ENCODE measurements at places on chromosomes 7 and 10.

DNA sequence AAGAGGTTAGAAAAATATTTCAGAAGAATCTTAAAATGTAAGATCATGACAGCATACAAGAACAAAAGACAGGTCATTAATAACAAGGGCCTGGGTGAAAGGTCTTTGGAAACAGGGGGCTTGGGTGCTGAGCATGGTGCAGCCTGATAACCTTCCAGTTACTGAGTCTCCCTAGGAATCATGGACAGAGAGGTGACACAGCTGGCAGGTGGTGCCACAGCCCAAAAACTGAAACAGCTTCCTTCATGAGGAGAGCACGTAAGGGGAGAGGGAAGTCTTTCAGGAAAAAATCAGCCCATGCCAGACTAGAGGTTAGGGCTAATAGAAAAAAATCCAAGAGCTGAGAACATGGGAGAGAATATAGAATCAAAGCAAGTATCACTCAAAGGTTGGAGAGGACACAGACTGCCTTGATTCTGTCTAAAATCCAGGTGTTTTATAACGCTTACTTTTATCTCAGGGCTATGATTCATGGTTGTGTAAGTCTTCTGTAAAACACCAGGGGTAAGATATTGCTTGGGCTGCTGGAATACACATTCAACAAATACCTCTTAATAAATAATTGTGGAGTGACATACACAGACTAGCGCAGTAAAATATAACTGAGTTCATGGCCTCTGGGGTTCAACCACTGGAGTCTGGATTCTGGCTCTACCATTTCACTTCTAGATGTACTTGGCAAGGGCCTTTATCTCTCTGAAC is 88.1 kb downstream of the SEMA3C start:
- no peak for DNase-seq

- no peak for DNase-seq
Measured at GRCh38 chr7:50914460-50914859, 131.8 kb upstream of the GRB10 start.

GRCh38 chr10:103767756-103768155 is 87.6 kb downstream of the SH3PXD2A start:
- DNase-seq = no peak

DNA sequence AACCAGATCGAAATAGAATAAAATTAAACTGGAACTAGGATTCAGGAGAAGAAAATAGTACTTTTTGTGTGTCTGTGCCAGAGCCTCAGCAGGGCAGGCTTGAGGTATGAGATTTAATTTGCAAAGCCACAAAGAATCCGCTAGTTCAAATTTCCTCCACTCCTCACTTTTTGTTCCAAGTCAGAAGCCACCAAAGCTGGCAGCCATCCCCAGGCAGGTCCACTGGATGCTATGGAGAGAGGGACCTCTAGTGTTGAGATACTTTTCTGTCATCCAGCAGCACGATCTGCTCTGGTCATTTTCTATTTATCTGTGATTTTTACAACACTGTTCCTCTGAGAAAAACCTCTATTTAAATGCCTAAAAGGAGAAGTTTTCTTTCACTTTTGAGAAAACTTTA is 147.9 kb upstream of the FRMD4A start:
- DNase-seq = no peak

- peak; percentile 19 for DNase-seq
Measured at GRCh38 chr10:31930023-31930751, 1.6 kb upstream of the ARHGAP12 start.

- DNase-seq = no peak
Measured at GRCh38 chr10:120382360-120382759, 74.7 kb upstream of the PLPP4 start.

DNA sequence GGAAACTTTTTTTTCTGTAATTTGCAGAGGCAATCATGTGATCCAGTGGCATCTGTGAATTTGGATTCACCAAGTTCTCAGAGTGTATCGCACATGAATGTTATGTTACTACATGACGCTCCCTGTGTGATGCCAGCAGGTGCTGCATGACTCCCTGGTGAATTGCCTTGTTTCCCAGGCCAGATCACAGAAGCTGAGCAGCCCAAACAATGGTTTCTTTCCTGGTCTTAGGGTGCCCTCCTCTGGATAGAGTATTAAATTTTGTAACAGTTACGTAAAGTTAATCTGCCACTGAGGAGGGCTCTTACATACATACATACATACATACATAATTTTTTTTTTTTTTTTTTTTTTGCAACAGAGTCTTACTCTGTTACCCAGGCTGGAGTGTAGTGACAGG is 3.6 kb downstream of the ZSCAN21 start:
- DNase-seq = peak; percentile 65

DNA sequence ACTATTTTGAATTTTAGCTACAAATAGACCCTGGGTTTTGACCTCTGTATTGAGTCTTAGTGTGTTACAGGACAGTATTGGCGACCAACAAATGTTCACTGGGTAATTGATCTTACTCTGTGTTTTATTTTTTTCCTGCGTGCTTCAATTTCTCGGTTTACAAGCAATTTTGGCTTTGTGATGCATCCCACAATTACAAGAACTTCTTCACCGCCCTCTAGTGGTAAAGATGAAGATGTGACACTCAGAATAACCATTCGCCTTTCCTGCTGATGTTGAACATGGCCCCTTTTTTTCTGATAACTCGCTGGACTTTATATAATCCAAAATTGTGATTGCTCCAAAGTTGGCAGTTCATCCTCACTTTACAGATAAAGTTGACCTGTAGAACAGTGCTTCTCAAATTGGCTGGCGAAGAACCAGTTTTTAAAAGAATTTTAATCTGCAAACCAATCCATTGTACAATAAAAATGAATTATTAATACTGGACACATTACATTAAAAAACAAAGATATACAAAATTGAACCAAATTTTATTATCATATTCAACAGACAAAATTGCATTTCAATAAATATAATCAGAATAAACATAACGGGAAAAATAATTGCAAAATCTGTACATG is 20.2 kb upstream of the SMC3 start:
- peak; percentile 71 for DNase-seq

DNA sequence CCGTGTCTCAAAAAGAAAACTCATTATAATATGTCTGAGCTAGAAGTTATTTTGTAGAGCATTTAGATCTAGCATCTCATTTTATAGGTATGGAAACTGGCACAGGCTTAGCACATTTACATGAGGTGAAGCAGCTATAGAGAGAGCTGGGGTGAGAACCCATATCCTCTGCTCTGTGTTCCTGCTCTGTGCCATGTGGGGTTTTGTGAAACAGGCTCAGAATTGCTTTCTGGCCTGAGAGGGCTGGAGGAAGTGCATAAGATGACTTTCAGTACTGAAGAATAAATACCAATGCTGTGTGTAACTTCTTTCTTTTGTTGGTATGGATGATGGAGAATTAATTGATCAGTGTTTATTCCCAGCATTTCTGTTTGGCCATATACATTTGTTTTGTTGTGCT is 159.1 kb downstream of the LRRC4 start:
- DNase-seq = no peak

- no peak for DNase-seq
Measured at GRCh38 chr10:11257440-11258090, 239.9 kb downstream of the CELF2 start.

GRCh38 chr10:133357285-133358161 is at the start of gene FUOM:
Gene FUOM, minus strand, starts transcription at chr10:133358019. Its CDS starts 12 bp downstream, at chr10:133358007.
- peak; percentile 38 for DNase-seq

Data from hematopoietic multipotent progenitor cell treated with erythropoietin and hydrocortisone succinate and interleukin-3 and kit ligand, for 17 days (in vitro differentiated cells).